ENCODE measurements at places on chromosomes 13 and 19.

DNA sequence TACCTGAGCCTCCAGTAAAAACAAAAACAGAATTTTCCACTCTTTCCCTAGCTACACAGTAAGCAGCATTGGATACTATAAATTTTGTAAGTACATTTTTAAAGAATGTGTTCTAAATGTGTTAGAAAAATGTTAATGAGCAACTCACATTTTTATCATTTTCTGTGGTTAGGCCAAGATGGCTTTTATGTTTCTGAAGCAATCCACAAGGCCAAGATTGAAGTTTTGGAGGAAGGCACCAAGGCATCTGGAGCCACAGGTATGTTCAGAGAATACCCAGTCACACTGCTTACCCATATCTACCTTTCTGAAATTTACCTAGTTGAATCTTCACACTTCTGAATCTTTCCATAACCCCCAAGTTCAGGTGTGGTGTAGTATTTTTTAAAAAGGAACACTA, 21.6 kb downstream of the SERPINE3 start:
- DNase-seq, result no peak

DNA sequence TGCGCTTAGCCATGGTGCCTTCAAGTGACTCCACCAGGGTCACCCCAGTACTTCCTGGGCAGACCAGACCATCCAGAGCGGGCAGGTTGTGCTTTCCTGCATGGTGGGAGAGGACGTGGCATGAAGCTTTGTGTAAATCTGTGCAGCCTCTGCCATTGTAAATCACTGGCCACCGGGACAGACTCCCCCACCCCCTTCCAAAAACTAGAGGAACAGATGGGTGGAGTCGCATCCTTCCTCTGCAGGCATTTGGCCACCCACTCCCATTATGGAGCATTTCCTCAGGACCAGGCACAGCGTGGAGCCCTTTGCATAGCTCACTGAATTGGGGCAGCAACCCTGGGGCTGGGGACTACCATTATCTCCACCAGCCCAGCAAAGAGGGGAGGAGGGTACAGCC, 8.2 kb downstream of the BCKDHA start:
- no peak for DNase-seq

- no peak for DNase-seq
Measured at GRCh38 chr19:7349961-7350711, 1.4 kb downstream of the ARHGEF18 start.

DNA sequence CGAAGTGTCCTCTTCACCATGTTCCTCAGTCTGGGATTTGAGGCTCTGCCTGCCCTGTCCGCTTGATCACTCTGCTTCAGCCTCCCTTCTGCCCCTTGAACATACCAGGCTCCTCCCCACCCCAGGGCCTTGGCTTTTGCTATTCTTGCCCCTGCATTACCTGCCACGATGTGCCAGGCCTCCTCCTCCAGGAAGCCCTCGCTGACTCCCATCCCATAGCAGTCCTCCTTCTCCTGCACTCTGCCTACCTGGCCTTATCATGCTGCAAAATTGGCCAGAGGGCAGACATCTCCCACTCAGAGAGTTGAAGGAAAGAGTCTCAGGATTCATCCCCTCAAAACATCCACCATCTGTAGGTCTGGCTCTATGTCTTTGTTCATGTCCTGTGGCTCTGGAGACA, 2.2 kb downstream of the YJEFN3 start:
- DNase-seq, result no peak

- no peak for DNase-seq
Measured at GRCh38 chr13:43360892-43361610, 337.7 kb downstream of the DNAJC15 start.

GRCh38 chr13:26540334-26540733, 17.1 kb upstream of the WASF3 start:
- DNase-seq, result no peak

GRCh38 chr13:96533408-96533807, 443.5 kb downstream of the HS6ST3 start:
- no peak for DNase-seq

DNA sequence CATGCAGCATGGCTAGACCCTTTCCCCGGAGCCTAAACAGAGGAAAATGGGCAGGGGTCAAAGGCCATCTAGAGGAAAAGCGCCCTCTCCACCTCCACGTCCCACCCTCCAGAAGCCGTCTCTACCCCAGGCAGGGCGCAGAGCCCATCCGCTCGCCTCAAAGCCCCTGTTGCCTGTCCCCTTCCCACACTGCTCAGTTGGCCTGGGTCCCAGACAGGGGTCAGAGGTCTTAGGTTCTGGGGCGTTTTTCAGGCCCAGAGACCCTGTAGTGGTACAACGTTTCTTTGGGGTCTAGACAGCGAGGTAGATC, 285 bp downstream of the TMEM143 start:
- no peak for DNase-seq

DNA sequence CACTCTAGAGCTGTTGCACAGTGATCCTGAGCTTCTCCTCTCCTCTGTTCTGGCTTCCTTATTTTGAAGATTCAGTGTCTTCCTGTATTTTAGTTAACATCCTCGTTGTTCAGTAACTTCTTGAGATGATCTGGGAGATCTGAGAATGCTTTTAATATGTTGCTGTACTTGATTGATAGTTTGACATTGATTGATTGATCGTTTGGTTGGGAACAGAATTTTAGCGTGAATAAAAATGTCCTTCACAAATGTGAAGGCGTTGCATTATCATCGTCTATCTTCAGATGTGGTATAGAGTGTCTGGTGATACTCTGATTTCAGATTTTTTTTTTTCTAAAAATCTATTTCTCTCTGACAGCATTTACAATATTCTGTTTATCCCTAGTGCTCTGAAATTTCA, 80.1 kb upstream of the KLF12 start:
- DNase-seq, result no peak

DNA sequence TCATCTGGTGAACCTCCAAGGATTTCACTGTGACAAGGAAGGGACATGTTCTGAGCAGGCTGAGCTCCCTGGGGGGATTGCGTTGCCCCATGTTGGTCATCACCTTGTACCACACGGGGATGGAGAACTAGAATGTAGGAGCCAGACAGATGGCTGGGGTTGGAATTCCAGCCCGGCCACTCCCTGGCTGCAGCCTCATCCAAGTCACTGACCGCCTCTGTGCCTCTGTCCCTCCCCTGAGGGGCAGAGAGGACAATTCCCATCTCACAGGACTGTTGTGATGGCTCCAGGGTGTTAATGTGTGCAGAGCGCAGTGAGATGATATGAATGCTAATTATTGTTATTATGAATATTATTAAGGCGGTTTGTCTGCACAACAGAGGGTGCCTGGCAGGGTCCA, 24.1 kb downstream of the ADGRL1 start:
- DNase-seq, result no peak

DNA sequence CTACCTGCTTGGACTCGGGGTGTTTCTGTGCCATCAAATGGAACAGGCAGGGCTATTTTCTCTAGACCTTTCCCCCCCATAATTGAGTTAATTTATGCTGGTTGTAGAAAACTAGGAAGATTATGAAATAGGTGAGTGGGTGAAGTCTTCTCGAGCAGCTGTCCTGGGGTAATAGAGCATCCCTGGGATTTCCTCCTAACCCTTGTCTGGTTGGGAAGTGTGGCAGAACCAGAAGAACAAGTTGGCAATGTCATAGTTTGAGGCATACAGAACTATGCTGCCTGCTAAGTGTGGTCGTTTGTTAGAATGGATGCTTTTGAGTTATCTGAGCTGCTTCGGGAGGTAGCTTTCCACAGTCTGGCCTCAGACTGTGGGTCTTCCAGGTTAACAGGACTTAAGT, 3.7 kb downstream of the GATAD2A start:
- DNase-seq, result no peak

GRCh38 chr13:114100446-114101357, 31.7 kb downstream of the RASA3 start:
- DNase-seq, result no peak

- peak; percentile 25 for DNase-seq
Measured at GRCh38 chr13:41352935-41353840, 42.1 kb downstream of the NAA16 start.

DNA sequence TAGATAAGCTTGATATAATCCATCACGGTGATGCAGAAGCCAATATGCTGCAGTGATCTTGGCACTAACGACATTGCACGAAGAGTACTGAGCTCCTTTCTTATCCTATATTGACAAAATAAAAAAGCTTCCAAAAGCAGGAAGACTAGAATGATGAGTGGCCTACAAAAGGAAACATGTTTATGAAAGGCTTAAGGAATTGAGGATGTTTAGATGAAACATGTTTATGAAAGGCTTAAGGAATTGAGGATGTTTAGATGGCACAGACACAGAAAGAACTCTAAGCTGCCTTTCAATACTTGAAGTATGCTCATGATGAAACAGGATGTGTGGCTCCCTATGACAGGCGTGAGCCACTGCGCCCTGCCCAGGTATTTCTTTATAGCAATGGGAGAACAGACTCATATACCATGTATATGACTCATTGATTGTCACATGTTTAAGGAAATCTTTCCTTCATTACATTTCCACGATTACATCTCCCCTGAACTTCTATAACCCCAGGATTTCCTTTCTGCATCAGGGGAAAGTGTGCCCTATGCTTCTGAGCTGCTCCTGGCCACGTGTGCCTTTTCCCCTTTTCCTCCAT, 690.8 kb upstream of the ARGLU1 start:
- DNase-seq, result no peak

DNA sequence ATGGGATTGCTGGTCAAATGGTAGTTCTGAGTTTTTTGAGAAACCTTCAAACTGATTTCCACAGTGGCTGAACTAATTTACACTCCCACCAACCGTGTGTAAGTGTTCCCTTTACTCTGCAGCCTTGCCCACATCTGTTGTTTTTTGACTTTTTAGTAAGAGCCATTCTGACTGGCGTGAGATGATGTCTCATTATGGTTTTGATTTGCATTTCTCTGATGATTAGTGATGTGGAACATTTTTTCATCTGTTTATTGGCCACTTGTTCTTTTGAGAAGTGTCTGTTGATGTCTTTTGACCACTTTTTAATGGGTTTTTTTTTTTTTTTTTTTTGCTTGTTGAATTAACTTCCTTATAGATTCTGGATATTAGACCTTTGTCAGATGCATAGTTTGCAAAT, 4.3 kb downstream of the CAB39L start:
- peak; percentile 4 for DNase-seq

GRCh38 chr13:98286799-98287198, 109.7 kb upstream of the RNF113B start:
- DNase-seq, result peak; percentile 20

DNA sequence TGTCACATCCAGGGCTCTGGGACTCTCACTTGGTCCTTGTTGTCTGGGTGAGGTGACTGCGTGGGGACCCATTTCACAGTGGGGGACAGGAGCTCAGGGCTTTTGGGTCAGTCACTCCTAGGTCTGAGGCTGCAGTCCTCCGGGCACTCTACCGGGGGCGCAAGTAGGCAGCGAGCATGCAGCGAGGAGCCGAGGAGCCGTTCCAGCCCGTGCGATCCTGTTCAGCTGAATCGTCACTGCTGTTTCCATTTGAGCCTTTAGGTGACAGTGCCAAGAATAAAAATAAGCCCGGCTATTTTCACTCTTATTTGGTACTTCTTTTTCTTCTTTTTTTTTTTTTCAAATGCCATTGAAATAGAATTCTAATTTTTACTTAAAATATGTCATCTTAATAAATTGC, 126.5 kb downstream of the ZNF536 start:
- DNase-seq, result no peak

DNA sequence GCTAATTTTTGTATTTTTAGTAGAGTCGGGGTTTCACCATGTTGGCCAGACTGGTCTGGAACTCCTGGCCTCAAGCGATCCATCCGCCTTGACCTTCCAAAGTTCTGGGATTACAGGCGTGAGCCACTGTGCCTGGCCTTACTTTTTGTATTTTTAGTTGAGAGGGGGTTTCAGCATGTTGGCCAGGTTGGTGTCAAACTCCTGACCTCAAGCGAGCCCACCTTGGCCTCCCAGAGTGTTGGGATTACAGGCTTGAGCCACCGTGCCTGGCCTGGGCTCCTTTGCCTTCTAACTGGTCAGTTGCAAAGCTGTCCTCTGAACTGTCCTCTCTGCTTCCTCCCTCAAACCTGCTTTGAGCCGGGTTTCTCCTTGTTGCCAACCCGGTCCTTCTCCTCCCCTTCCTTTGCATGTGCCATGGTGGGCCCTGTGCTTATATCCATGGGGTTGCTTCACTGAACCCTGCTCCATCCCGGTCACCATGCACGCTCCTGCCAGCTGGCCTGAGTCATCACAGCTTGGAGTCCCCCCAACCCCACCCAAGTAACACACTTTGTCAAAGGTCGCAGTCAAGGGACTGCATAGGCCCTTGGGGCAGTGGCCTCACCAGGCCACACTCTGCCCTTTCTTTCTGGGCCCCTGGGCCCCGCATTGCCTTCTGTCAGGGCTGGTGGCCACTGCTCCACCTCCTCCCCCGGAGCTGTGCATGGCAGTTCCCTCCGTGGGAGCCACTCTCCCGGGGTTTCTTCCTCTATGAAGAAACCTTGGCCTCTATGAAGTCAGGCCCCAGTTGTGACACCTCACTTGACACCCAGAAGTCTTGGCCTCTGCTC, 21.2 kb downstream of the WTIP start:
- DNase-seq, result no peak

DNA sequence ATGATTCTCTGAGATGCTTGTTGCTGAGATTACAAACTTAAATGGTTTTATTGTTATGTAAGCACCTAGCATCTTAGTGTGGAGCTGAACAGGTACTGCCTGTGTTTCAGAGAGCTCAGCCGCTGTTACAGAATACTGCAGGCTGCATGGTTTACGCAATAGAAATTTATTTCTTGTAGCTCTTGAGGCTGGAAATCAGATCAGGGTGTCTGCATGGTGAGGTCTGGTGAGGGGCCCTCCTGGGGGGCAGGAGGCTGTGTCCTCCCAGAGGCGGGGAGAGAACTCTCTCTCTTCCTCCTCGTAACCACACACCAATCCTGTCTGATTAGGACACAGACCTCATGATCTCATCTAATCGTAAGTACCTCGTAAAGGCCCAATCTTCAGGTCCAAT, 13.1 kb downstream of the ATP11A start:
- DNase-seq, result no peak

DNA sequence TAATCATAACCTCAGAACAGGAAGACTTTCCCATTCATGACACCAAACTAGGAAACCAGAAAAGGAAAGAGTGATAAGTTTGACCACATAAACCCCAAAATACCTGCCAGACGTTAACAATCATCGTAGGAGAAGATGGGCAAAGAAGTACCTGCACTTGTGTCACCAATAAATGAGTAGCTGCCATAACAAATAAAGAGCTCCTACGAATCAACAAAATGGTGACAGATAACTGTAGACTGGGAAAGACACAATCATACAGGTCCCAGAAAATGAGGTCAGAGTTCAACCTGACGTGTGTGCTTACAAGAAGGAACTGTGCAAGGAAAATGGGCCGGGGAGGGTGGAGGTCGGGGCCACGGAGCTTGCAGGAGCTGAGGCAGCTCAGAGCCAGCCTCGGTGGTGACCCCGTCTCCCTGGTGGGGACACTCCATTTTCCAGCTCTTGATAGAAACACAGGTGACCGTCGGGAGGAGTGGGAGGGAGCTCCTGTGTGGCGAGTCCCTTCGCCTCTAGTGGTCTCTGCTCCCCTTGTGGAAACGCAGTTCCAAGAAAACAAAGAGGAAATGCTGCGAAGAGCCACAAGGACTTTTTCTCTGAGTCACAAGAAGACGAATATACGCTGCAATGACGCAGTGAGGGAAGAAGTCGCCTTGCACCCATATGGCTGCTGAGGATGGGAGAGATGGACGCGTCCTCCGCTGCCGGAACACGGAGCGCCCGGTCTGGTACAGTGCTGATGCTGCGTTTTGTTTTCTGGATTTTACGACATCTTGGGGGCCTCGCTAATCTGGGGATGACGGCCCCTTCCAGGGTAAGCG, 9.5 kb downstream of the PIP5K1C start:
- no peak for DNase-seq

GRCh38 chr19:46978171-46978869, 41.3 kb upstream of the NPAS1 start:
- no peak for DNase-seq

All from DMS79 treated with DMSO at 0.1 percent for 48 hours (cell line).